Skin of body (tissue), 3 donors: ENCODE measurements at places on chromosomes 4 and X.

DNA sequence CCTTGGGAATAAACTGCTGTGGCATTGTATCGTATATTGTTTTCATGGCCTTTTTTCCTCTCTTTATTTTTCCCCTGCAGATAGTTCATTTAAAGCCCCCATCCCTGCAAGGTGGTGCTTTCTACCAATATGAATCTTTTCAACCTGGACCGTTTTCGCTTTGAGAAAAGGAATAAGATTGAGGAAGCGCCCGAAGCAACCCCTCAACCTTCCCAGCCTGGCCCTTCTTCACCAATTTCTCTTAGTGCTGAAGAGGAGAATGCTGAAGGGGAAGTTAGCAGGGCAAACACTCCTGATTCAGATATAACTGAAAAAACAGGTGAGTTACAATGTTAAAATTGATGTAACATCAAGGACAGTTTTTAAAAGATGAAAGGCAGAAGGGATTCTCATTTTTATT lies 601 bp downstream of the SMARCAD1 start:
- DNase-seq: no peak

DNA sequence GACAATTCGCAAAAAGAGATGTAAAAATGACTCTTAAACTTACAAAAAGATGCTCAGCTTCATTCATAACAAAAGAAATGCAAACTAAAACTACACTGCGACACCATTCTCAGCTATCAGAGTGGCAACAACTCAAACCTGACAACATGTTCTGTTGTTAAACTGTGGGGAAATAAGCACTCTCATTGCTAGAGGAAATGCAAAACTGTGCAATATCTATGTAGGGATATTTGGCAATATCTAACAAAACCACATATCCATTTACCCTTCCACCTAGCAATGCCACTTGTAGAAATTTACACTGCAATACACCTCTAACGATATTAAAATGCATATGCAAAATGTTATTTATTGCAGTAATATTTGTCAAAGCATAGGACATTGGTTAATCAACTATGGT lies 78.3 kb upstream of the EGFL6 start:
- DNase-seq: no peak

GRCh38 chr4:26326791-26327190 lies 6.0 kb downstream of the RBPJ start:
- no peak for DNase-seq

GRCh38 chr4:84024405-84024804 lies 474.7 kb downstream of the NKX6-1 start:
- DNase-seq: no peak

- no peak for DNase-seq
Measured at GRCh38 chr4:36310793-36311192, 29.4 kb downstream of the DTHD1 start.

DNA sequence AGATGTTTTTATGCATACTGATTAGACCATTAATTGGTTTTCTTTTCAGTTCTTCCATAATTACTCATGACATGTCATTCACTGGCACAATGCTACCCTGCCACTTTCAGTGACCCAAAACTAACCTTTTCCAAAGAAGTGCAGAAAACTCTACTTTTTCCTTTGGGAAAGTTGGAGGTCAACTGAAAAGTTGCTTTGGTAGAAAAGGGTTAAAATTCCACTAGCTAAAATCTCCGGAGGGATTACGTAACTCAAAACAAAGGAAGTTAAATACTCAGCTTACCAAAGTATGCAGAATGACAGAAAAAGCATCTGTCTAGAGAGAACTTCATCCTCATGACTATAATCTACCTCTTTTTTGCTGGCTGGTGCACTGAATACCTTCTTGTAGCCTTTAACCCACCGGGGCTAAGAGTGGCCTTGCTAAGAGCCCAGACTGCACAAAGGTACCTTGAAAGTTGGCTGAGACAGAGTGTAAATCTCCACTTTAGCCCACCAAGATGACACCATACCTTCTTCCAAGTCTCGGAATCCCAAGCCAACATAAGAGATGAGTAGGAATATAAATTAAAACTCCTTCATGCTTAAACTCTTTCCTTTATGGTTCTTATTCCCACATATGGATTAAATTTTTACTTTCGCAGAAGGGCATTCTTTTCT lies 1099.5 kb upstream of the INTU start:
- DNase-seq: peak; percentile 58

GRCh38 chr4:177239878-177240277 lies 69.8 kb upstream of the NEIL3 start:
- peak; percentile 6 for DNase-seq

GRCh38 chr4:71711985-71712348 lies 71.9 kb downstream of the GC start:
- no peak for DNase-seq

GRCh38 chrX:143115466-143115865 lies 89.7 kb downstream of the SPANXN4 start:
- DNase-seq: no peak

GRCh38 chrX:44935640-44936039 lies 62.7 kb downstream of the KDM6A start:
- DNase-seq: no peak

DNA sequence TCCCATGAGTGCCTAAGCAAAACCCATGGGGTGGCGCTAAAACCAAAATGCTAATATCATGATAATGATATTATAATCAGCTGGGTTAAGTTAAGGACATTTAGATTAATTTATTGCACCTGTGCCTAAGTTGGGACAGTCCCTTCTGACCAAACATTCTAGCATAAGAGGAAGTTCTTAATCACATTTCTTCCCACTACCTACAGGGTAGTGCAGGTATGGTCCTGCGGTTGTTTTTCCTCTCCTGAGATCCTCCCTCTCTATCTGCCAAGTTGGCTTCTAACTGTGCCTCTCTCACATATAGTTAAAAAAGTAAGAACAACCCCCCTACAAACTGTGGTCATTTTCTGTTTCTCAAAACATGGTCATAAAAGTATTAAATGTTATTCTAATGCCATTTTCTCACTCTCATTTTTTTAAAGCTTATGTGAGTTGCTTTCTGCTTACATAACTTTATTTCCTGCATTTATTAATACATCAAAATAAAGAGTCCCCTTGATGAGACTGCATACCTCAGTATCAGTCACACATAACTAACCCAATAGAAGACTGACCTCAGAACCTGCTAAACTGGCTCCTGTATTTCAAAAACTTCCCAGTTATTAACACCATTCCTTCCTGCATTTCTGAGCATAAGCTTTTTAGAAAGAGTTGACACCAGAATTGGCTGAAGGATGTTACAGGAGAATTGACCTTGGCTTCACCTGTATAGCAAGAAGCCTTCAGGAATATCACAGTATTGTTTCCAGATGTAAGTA lies 1332.5 kb downstream of the FSTL5 start:
- DNase-seq: no peak

DNA sequence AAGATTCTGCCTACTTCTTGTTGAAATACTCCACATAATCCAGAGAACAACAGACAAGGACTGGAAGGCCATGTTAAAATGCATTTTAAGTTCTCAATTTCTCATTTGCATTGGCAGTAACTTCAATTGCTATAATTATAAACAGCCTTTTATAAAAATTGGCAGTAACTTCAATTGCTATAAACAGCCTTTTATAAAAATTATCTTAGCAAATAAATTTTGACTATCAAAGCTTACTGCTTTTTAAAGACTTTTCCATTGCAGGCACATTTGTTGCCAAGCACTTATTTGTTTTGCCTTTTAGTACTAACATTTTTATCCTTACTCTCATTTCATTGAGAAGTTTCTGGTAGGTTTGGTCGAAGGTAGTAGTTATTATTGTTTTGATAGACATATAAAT lies 17.8 kb downstream of the SCFD2 start:
- DNase-seq: peak; percentile 47

- no peak for DNase-seq
Measured at GRCh38 chrX:115232933-115233496, 881 bp downstream of the LRCH2 start.

DNA sequence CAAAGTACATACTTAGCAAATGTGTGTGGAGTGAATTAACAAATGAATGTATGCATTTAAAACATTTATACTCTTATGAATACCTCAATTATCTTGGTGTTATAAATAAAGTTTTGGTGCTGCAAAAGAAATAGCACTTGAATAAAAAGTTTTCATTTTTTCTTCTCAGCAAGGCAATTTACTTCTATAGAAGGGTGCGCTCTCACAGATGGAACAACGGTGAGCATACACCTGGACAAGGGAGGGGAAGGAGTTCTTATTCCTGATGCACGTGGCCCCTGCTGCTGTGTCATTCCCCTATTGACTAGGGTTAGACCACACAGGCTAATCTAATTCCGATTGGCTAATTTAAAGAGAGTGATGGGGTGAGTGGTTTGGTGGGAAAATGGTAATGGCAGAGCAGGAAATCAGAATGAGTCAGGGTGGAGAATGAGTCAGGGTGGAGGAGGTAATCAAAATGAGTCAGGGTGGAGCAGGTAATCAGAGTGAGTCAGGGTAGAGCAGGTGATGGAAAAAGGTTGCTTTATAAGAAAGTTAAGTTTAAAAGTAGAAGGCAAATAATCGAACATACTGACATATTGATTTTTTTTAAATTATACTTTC lies 28.2 kb upstream of the PGK1 start:
- DNase-seq: no peak

DNA sequence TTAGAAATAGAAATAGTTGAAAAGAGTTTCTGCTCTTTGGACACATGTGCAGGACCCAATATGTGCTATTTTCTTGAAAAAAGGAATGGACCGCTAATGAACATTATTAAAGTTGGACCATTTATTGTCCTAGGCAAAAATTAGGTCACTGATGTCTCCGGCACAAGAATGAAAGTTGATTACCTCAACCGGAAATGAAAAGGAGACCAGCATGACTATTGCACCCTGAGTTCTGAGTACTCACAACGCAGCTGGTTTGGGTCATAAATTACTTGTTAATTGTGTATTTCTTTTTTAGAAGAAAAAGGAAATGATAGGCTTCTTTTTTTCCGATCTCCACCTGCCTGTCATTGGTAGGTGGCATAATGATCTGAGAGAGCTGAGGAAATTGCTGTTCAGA lies 232.7 kb downstream of the ARHGAP24 start:
- DNase-seq: no peak

- no peak for DNase-seq
Measured at GRCh38 chrX:12814420-12814819, 23.2 kb downstream of the PRPS2 start.

- DNase-seq: no peak
Measured at GRCh38 chr4:134216411-134216810, 14.8 kb upstream of the PABPC4L start.

DNA sequence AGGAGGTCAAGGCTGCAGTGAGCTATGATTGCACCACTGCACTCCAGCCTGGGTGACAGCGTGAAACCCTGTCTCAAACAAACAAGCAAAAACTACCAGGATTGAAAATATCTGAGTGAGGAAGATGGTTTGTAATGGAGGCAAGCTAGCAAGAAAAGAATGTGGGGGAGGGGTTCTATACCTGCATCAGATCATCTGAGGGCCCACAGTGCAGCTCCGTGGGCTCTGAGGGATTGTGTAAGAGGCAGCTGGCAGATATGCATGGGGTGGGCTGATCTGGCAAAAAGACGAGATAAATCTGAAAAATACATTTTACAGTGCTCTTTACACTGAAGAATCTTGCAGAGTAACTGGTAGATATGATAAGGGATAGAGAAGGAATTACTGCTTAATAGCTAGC lies 28.9 kb upstream of the CHRNA9 start:
- DNase-seq: no peak

- no peak for DNase-seq
Measured at GRCh38 chr4:182133033-182133432, 110.2 kb upstream of the TENM3 start.

GRCh38 chr4:151668689-151669402 lies 92.0 kb downstream of the GATB start:
- no peak for DNase-seq

DNA sequence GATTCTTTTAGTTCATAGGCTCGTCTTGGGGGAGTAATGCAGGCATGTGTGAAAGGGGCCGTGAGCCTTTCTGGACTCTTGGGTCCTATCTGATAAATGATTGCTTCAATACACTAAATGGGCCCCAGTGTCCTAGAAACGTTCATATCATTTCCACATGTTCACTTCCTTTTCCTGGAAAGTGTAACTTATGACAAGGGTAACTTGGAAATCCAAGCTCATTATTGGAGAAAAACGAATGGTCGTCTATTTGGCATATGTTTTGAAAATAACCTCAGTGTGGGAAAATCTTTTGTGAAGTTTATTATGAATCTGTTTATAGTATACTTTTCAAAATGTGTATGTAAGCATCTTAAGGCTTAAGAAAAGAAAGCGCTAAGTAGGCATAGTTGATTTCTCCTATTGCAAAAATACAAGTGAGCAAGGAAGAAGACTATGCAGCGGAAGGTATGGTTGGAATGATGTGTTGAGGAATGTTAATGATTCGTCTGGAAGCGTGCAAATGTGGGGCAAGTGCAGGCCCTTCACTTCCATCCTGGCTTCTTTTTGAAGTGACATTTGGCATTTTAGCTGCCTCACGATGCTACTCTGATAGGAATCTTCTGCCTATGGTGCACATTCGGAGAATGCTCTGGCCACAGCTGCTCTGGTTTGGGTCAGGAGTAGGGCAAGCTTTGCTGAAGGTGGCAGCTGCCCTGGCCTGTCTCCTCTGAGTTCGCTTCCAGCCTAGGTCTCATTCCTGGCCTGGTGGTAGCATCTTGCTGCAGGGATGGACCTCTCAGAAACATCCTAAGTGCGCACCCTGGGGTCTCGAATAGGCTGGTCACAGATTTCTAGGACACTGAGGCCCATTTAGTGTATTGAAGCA lies 49.5 kb upstream of the STOX2 start:
- peak; percentile 51 for DNase-seq

GRCh38 chrX:114162068-114162735 lies 421.7 kb upstream of the HTR2C start:
- no peak for DNase-seq

GRCh38 chrX:53048169-53049126 lies at the start of gene GPR173:
GPR173 (plus strand) TSS chrX:53048789; CDS start chrX:53076622, 27,833 bp downstream.
- DNase-seq: peak; percentile 47

DNA sequence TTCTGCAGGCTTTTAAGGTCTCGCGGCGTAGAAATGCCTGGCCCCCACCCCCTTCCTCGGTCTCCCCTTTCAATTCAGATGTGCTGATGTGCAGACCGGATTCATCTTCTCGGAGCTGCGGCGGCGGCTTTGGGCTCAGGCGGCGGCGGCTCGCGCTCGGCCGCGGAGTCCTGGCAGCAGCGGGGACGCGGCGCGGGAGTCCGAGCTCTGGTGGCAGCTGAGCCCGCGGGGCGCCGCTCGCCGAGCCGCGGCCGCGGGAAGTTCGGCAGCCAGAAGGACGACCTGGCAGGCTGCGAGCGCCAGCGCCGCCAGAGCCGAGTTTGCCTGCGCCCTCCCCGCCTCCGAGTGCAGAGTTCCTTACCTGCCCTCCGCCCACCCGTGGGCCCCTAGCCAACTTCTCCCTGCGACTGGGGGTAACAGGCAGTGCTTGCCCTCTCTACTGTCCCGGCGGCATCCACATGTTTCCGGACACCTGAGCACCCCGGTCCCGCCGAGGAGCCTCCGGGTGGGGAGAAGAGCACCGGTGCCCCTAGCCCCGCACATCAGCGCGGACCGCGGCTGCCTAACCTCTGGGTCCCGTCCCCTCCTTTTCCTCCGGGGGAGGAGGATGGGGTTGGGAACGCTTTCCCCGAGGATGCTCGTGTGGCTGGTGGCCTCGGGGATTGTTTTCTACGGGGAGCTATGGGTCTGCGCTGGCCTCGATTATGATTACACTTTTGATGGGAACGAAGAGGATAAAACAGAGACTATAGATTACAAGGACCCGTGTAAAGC lies 448 bp downstream of the TLL1 start:
- no peak for DNase-seq
